ENCODE measurements at places on chromosomes 1 and 21.

DNA sequence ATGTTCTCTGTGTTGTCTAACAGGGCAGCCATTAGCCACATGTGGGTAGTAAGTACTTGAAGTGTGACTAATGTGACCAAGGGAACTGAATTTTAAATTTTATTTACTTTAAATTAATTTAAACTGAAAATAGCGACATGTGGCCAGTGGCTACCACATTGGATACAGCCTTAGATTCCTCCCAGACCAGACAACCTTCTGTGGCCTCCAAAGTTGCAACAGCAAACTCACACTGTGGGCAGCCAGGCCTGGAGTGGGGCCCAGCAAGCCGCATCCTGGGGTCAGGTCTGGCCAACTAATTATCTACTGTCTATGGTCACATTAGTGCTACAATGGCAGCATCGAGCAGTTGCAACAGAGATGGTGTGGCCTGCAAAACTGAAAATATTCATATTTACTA is 11.7 kb downstream of the EIF2D start:
- no peak for DNase-seq

- no peak for DNase-seq
These were observed 5.1 kb upstream of the DESI2 start for GRCh38 chr1:244647819-244648218.

- peak; percentile 50 for DNase-seq
These were observed 49.5 kb downstream of the LYST start for GRCh38 chr1:235817101-235817728.

- DNase-seq = no peak
These were observed 117.3 kb downstream of the PSMG1 start for GRCh38 chr21:39065917-39066316.

- DNase-seq = no peak
These were observed 47.5 kb downstream of the OLFML3 start for GRCh38 chr1:114026797-114027196.

- DNase-seq = peak; percentile 69
These were observed 14.9 kb downstream of the AADACL4 start for GRCh38 chr1:12658531-12659453.

DNA sequence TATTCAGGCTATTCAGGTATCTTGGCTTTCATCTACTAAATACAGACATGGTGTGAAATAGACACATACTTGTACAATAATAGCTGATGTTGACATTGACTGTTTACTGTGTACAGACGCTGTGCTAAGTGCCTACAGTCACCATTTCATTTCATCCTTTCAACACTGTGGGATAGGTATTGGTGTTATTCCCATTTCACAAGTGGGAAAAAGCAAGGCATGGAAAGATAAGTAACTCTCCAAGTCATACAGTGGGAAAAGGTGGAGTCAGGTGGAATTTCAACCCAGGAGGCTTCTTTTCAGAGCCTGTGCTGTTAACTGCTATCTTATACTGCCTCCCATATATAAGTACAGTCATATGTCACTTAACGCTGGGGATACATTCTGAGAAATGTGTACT is 49.6 kb upstream of the ATP1A1 start:
- no peak for DNase-seq

GRCh38 chr1:110364221-110364620 is 25.0 kb downstream of the RBM15 start:
- no peak for DNase-seq

- DNase-seq = no peak
These were observed 82.7 kb downstream of the HLCS start for GRCh38 chr21:36883532-36884486.

DNA sequence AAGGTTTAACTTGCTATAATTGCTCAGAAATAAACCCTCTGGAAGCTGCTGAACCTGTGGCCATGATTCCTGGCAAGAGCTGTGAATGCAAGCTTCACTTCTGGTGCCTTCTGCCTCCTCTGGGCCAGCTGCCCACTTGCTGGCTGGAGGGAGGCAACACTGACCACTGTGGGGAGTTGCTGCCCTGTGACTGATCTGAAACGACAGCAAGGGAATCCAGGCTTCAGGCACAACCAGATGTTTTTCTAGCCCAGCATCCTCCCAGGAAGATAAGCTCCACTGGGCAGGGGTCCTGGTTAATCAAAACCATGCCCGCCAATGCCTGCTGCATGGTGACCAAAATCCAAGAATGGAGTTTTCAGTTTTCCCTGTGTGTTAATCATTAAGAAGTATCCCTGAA is 180.0 kb upstream of the HMGB4 start:
- no peak for DNase-seq

DNA sequence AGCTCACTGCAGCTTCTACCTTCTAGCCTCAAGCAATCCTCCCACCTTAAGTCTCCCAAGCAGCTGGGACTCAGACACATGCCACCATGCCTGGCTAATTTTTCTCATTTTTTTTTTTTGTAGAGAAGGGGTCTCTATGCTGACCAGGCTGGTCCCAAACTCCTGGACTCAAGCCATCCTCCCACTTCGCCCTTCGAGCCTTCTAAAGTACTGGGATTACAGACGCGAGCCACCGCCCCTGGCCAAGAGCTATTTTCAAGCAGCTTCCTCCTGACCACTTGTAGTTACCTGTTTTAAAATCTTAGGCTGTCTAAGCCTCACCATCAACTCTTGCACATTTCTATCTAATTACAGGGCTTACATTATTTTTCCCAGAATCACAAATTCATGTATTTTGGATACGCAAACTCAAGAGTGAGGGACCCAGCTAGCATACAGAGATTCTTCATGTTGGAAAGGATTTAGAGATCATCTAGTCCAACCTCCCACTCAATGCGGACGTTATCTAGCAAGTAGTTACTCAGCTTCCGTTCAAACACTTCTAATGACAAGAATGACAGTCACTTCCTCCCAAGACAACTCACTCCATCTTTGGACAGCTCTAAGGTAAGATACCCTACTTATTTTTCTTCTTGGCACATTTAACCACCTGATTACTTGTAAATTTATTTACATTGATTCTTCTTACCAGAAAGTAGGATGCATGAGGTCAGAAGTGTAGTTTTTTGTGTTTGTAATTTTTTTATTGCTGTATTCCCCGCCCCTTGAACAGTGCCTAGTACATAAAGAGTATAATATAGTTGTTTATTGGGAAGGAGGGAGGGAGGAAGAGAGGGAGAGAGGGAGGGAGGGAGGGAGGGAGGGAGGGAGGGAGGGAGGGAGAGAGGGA is 65.4 kb downstream of the LUZP1 start:
- no peak for DNase-seq

- DNase-seq = no peak
These were observed 136.1 kb upstream of the EDN2 start for GRCh38 chr1:41620365-41621169.

DNA sequence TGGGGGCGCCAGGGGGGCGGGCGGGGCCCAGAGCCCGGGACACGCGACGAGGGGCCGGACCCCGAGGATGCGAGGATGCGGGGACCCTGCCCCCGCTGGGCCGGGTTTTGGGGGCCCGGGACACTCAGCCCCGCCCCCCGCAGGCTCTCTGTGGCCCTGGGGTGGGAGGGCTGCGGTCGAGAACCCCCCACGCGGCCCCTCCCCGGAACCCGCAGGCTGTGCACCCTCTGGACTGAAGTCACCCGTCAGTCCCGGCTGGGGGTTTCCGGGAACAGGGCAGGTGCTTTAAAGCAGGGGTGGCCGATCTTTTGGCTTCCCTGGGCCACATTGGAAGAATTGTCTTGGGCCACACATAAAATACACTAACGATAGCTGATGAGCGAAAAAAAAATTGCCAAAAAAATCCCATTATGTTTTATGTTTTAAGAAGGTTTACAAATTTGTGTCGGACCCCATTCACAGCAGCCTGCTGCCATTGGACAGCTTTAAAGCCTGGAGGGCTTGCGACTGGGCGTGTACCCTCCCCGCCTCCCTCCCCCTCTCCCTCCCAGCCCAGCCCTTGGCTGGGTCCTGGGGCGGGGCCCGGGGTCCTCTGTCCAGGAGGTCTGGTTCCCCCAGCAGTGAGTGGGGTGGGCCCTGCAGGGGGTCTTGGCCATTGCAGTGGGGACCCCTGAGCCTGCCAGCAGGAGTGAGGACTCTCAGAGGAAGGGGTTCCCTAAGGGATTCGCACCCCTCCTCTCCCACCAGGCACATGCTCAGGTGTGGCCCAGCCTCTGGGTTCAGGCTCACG is 21.6 kb upstream of the C1orf159 start:
- DNase-seq = no peak

- no peak for DNase-seq
These were observed 5.3 kb upstream of the ARHGEF11 start for GRCh38 chr1:157050836-157051235.

DNA sequence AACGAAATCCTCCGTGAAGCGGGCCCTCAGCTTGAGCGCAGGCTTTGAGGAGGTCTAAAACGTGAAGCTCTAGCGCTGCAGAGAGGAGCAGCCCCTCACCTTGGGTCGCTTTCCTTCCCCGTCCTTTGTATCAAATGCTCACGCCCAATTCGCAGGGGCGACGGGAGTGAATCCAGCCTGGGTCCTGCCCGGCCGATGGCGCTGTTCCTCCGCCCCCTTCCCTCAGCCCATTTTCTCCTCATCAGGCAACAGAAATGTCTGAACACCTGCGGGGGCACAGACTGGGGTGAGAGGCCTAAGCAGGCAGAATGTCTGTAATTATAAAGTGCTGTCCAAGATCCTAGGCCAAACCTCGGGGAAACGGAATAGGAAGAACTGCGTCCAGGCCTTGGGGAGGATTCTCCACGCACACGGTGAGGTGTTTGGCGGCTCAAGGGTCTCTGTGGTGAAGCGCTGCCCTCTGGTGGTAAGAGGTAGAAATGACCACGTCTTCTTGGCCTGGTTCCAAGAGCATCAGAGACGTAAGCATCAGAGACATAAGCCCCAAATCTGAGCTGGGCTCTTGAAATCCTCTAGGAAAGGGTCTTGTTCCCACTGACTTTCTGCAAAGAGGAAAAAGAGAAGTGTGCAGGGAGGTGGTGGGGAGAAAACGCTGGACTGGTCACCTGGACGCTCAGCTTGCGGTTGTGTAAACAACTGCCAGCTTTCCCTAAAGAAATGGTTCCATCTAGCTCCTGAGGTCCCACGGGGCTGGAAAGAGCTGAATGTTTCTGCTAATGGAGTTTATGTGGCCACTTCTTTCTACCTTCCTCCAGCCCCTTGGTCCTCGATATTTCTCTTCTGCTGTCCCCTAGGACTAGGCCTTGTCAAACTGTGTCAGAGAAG is 92.1 kb upstream of the CD53 start:
- DNase-seq = peak; percentile 48

DNA sequence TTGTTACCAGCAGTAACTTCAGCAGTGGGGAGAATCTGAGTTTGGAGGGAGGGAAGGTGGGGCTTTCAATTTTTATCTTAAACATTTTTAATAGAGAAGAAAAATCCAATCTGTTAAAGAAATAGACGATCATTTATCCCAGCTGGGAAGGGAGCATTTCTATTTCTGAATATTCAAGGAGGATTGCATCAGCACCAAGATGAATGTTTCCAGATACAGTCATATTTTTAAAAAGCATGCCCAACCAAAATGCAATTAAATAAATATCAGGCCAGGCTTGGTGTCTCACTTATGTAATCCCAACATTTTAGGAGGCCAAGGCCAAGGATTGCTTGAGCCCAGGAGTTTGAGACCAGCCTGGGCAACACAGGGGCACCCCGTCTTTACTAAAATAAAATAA is 1.7 kb upstream of the ATP1A4 start:
- DNase-seq = no peak

GRCh38 chr1:151970128-151970527 is 23.5 kb downstream of the S100A10 start:
- no peak for DNase-seq

DNA sequence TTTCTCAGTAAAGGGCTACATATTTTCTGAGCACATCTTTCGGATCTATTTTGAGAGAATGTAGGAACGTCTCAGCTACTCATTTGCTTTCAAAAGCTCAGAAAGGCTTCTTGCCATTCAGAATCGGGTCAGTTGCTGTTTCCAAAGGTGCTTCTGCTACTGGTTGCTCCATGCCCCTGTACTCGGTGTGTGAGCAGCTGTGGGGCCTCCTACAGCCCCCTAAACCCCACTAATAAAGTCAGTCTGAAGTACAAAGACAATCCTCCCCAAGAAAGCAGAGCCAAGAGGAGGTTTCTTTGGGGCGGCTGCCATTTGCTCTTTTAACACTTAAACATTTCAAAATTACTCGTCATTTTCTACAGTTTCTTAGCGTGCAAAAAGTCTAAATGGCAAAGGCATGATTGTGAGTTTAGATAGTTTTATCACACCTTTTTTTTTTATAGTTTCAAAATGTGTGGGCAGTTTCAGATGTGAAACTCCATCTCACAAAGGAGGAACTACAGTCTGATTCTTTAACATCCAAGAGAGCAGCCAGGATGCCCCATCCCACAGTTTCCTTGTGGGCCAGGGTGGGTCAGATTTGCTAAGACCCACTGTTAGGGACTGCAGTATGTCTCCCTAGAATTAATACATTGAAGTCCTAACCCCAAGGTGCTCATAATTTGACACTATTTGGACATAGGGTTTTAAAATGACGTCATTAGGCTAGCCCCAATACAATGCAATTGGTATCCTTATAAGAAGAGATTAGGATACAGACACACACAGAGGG is 4.1 kb downstream of the RUNX1 start:
- DNase-seq = no peak

- DNase-seq = no peak
These were observed 10.0 kb downstream of the AHDC1 start for GRCh38 chr1:27593678-27594563.

GRCh38 chr1:156689035-156689952 is 12.1 kb upstream of the NES start:
- DNase-seq = peak; percentile 68

DNA sequence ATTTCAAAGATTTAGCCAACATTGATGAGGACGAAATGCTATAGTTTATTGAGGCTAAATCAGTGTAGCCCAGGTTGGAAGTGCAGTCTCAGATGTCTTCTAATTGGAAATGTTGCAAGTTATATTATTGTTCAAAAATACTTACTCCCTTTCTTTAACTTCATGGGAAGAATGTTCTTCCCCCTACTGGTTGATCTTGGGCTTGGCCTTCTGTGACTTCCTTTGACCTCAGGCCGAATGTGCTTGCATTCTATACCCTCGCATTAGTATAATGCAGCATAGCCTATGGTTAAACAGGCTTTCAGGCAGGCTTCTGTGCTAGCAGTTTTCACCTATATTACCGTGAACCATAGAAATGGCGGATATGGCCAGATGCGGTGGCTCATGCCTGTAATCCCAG is 77.3 kb downstream of the RPE65 start:
- no peak for DNase-seq

DNA sequence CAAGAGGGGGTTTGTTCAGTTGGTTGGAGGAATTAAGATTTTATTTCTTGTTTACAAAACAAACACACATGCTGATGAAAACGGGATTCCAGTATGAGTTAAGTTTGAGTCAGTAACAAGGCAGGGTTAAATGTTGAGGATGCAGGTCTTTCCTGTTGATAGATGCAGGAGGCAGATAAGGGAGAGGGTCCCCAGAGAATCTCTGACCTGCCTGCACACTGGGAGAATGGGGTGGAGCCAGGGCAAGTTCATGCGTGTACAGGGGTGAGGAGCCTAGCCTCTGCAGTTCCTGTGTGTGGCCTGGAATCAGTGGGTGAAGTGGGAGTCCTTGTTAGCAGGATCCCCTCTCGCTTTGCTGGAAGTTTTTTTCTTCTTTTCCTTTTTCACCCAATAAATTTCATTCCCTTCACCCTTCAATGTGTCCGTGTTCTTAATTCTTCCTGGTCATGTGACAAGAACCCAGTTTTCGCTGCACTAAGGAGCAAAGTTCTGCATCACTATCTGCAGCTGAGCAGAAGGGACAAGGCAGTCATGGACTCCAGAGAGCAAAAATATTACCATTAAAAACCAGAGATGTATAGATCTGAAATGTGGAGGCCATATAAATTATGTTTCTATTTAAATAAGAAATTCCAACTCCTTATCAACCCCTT is 69.9 kb upstream of the MARK1 start:
- no peak for DNase-seq

All from foreskin melanocyte (primary cell).